Ovary (tissue), 10 donors: ENCODE measurements at places on chromosomes 6 and 20. TPM values are rescaled to one million over a fixed set of nuclear protein-coding genes. Genes with fewer than 3 reads are reported as not detected.

Gene HTR1B
- total RNA-seq: not detected

DNA sequence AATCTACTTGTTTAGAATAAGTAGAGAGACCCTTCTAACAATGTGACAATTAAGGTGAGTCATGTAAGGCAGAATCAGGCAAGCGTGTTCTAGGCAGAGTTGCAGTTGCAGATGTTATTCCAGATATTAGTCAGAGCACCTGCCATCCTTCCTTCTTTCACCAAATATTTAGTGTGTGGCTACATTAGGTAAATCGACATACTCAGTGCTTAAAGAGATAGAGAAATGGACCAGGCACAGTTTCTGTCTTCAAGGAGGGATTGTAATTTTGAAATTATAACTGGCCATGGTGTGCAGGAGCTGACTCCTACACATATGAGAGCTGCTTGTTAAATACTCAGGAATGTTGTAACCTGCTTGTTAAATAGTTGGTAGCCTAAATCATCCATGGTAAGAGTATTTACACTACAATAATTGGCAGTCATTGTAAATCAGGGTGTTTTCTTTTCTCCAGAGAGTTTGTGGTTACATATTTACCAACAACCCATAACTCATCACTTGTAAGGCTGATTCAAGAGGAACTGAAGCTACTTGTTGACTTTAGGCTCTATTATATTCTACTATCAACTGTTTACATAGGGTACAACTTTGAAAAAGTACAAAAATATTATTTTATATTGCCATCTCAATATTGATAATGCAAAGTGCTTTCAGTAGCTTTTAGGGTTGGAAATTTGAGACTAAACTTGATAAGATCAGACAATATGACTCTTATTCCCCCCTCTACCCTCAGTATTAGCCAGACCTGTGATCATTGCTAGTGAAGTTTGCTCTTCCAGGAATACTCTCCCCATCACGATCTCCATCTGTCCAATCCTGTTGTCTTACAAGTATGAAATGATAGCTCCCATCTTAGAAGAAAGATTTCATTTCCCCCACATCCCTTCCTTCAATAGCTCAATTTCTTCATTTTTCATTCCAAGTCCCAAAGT, 607.1 kb downstream of the COL12A1 start:
- no peak overlapping the region for H3K27ac ChIP-seq
- H3K4me1 ChIP-seq: no peaks in the 10 kb centered on the region
- DNase-seq: no peak
- H3K36me3 ChIP-seq: no peaks in the 10 kb centered on the region

Gene FOXF2
- total RNA-seq: not detected

- no peak overlapping the region for H3K27ac ChIP-seq
- DNase-seq: no peak
- H3K4me3 ChIP-seq: no peak overlapping the region
- H3K27me3 ChIP-seq: no peaks in the 10 kb centered on the region
Observed at GRCh38 chr6:50030350-50030749, 8.6 kb upstream of the DEFB110 start.

DNA sequence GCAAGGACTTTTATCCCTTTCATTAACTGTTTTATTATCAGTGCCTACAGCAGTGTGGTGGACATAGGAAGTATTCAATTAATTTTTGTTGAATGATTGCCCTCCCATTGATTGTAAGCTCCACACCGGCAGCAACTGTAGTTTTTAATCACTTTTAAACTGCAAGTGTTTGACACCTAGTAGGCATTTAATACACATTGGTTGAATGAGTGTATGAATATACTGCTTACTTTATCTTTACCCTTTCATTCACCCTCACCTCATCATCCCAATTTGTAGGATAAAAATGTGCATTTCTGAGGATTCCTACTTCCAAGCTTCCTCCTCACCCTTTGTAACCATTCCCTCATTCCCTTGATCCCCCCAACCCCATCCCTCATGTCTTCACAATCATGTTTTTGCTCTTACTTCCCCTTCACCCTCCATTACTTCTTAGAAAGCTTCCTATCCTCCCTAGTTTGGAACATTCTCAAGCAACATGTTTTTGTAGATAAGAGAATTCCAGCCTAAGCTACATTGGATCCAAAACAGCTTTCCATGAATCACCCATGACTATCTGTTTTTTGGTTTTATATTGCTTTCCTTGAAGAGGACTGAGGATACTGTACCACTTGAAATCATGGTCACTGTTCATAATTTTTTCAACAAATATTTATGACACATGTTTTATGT, 955 bp upstream of the SLC26A8 start:
- H3K4me3 ChIP-seq: no peak overlapping the region
- H3K36me3 ChIP-seq: no peaks in the 10 kb centered on the region
- no peak overlapping the region for H3K27ac ChIP-seq

Gene CRISP3
- total RNA-seq: 19.1 TPM

DNA sequence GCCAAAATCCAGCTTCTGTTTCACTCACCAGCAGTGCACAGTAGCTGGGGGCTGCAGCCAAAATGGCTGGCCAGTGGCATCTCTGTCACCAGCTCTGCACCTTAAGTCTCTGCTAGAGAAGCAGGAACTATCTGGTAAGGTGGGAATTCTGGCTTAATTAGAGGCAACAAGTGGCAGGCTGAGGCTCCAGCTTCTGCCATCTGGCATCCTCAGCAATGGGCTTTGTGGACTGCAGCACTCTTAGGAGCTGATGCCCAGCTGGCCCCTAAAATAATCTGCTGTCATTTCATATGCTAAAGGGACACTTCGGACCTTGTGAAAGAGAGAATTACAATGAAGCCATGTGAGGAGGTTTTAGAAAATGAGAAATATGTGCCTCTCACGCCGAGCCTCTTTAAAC, 4.6 kb upstream of the CLDN20 start:
- H3K27me3 ChIP-seq: no peaks in the 10 kb centered on the region
- H3K36me3 ChIP-seq: no peaks in the 10 kb centered on the region
- H3K27ac ChIP-seq: no peak overlapping the region
- no peak for DNase-seq

DNA sequence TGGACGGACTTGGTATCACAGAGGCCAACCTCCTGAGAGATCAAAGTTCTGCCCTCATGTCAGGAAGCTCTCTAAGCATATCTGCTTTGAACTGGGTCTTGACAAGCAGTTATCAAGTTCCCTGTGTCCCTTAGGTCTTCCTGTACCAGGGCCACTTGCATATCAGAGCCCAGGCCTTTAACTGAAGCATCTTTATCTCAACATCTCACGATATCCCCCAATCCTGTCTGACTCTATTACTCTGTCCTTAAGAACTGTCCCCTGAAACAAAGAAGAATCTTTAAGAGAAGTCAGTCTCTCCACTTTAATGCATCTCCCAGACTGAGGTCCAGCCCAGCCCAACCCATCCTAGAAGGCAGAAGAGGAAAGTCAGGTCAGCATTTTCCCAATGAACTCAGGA, 8.2 kb downstream of the MAS1L start:
- H3K27ac ChIP-seq: no peak overlapping the region
- H3K4me1 ChIP-seq: no peaks in the 10 kb centered on the region
- no peak for DNase-seq
- H3K4me3 ChIP-seq: no peak overlapping the region
- no peaks in the 10 kb centered on the region for H3K36me3 ChIP-seq
- H3K27me3 ChIP-seq: no peaks in the 10 kb centered on the region

- DNase-seq: no peak
- H3K4me1 ChIP-seq: peaks cover 9% of the 10 kb centered on the region
- no peaks in the 10 kb centered on the region for H3K36me3 ChIP-seq
- H3K4me3 ChIP-seq: peak overlapping the region; percentile 89
- no peaks in the 10 kb centered on the region for H3K27me3 ChIP-seq
Observed at GRCh38 chr6:87699576-87699975, 2.5 kb downstream of the AKIRIN2 start.

Gene GTF3C6
- total RNA-seq: 53.1 TPM

Gene MAS1
- total RNA-seq: 0.38 TPM

Gene B3GAT2
- total RNA-seq: not detected

Gene CDH26
- total RNA-seq: 0.20 TPM

- no peaks in the 10 kb centered on the region for H3K4me1 ChIP-seq
- DNase-seq: no peak
- H3K27ac ChIP-seq: no peak overlapping the region
Observed at GRCh38 chr6:37188962-37189510, 19.1 kb downstream of the PIM1 start.

GRCh38 chr20:32343439-32343838, 14.7 kb upstream of the ASXL1 start:
- no peaks in the 10 kb centered on the region for H3K4me1 ChIP-seq
- H3K27ac ChIP-seq: no peak overlapping the region
- H3K4me3 ChIP-seq: no peak overlapping the region
- H3K36me3 ChIP-seq: no peaks in the 10 kb centered on the region

DNA sequence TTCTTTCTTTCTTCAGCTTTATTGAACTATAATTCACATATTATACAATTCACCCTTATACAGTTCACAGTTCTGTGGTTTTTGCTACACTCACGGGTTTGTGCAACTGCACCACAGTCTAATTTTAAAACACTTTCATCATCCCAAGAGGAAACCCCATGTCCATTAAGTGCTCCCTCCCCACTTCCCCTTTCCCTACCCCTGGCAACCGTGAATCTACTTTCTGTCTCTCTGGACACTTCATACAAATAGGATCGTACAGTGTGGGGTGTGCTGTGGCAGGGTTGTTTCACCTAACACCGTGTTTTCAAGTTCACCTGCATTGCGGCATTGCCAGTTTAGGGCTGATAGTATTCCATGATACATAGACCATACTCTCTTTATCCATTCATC, 118.8 kb downstream of the PHACTR3 start:
- no peak overlapping the region for H3K27ac ChIP-seq
- no peak overlapping the region for H3K4me3 ChIP-seq
- DNase-seq: no peak
- H3K36me3 ChIP-seq: no peaks in the 10 kb centered on the region
- H3K27me3 ChIP-seq: no peaks in the 10 kb centered on the region
- H3K4me1 ChIP-seq: peaks cover 10% of the 10 kb centered on the region

Gene GSTA2
- 0.46 TPM for total RNA-seq

- H3K27ac ChIP-seq: no peak overlapping the region
- DNase-seq: no peak
- no peaks in the 10 kb centered on the region for H3K4me1 ChIP-seq
- no peaks in the 10 kb centered on the region for H3K27me3 ChIP-seq
- no peaks in the 10 kb centered on the region for H3K36me3 ChIP-seq
Observed at GRCh38 chr20:32514760-32515159, 70.4 kb downstream of the NOL4L start.

GRCh38 chr20:13930281-13930680, 60.1 kb downstream of the SEL1L2 start:
- H3K27me3 ChIP-seq: no peaks in the 10 kb centered on the region
- peaks cover 2% of the 10 kb centered on the region for H3K4me1 ChIP-seq
- H3K36me3 ChIP-seq: no peaks in the 10 kb centered on the region
- no peak overlapping the region for H3K27ac ChIP-seq
- no peak for DNase-seq

Gene IYD
- total RNA-seq: not detected

Gene GPSM3
- total RNA-seq: 4.7 TPM

- peak; percentile 21 for DNase-seq
- no peak overlapping the region for H3K4me3 ChIP-seq
- no peaks in the 10 kb centered on the region for H3K4me1 ChIP-seq
Observed at GRCh38 chr6:148629181-148629580, 117.6 kb upstream of the UST start.

- H3K4me1 ChIP-seq: no peaks in the 10 kb centered on the region
- H3K4me3 ChIP-seq: no peak overlapping the region
- DNase-seq: no peak
- no peaks in the 10 kb centered on the region for H3K36me3 ChIP-seq
- no peaks in the 10 kb centered on the region for H3K27me3 ChIP-seq
Observed at GRCh38 chr6:120355822-120356221, 978.5 kb downstream of the TBC1D32 start.

DNA sequence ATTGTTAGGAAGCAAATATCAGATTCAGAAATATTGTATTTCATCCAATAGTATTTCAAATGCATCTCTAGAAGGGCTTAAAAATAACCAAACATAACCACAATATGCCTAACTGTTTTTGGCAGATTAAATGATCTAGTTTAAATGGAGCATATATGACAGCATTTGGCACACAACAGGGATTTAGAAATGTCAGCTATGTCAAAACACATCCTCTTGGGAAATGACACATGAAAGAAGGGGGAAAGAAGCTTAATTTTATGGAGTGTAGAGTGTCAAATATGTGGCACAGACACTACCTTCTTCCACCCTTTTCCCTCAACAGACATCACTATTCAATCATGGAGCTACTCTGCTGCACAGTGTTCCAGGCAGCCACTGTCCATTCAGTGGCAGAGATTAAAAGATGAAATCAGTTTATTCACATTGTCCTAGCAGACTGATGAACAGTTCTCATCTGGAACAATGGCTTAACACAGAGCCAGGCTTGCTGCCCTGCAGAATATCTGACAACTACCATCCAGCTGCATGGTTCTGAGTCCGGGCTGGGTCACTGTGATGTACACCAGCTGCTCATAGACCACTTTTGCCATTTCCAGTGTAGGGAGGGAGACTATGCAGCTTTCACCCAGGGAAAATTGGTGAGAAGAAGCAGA, 349.8 kb downstream of the DHX35 start:
- no peaks in the 10 kb centered on the region for H3K4me1 ChIP-seq
- no peak overlapping the region for H3K4me3 ChIP-seq
- no peak overlapping the region for H3K27ac ChIP-seq

DNA sequence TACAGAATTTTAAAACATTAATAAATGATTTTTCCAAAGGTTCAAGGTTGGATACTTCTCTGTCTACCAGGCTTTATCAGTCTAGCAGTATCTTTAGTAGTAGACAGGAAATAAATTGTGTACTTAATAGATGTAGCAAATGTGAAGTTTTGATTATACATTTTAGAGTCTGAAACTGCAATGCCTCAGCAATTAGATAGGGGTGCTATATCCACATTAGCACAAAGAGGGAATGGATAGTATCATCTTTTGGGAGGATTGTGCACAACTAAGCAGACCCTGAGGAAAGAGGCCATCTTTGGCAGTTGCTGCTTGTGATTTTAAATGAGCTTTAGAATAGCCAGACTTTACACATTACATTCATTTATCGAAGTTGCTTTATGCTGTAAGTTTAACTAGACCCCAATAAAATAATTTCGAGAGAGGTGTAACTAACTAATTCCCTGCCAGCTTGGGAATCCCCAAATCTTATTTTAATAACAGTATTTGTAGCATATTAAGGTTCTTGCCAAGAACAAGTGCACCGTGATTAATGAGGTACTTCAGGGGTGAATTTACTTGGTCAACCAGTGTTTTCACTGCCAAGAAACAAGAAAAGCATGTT, 2.8 kb downstream of the KCNQ5 start:
- H3K36me3 ChIP-seq: no peaks in the 10 kb centered on the region
- H3K4me1 ChIP-seq: peaks cover 6% of the 10 kb centered on the region
- DNase-seq: no peak
- H3K27me3 ChIP-seq: no peaks in the 10 kb centered on the region

GRCh38 chr20:63941282-63942081, 14.7 kb downstream of the UCKL1 start:
- no peak overlapping the region for H3K4me3 ChIP-seq
- H3K4me1 ChIP-seq: no peaks in the 10 kb centered on the region
- no peak for DNase-seq
- no peaks in the 10 kb centered on the region for H3K27me3 ChIP-seq
